ENCODE measurements at places on chromosomes 16 and 17.

GRCh38 chr16:57304169-57305061 lies 19.9 kb upstream of the PLLP start:
- no peak for DNase-seq

DNA sequence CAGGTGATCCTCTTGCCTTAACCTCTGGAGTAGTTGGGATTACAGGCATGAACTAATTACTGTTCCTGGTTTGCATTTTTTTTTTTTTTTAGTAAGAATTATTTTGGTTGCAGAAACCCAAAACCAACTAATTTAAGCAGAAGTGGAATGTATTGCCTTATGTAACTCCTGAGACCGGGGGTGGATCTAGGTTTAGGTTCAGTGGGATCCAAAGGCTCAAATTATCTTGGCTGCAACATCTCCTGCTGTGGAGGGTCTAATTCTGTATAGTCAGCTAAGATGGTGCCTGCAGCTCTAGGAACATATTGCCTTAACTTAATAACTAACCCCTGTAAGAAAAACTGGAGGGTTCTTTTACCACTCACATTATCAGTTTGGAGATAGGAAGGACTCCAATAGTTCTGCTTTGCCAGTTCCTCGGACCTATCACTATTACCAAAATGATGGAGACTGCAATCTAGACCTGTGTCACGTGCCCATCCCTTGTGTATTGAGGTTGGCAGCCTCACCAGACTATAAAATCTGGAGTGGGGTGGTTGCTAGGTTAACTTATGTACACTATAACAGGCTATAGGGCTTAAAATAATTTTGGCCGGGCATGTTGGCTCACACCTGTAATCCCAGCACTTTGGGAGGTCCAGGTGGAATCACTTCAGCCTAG lies 8.5 kb downstream of the SNTB2 start:
- DNase-seq: no peak

- DNase-seq: no peak
Observed at GRCh38 chr17:80071116-80071841, 30.1 kb upstream of the GAA start.

DNA sequence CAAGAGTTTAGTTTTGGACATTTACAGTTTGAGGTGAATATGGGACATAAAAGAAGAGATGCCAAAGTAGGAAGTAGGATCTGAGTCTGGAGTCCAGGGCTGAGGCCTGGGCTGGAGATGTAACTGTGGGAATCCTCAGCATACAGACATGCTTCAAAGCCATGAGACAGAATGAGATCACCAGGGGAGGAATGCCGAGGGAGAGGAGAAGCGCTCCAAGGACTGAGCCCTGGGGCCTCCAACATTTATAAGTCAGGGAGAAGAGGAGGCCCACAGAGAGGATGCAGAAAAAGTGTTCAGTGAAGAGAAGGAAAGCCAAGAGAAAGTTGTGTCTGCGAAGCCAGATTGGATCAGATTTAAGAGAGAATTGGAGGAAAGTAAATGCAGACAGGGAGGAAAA lies 277.5 kb upstream of the MYOCD start:
- no peak for DNase-seq

DNA sequence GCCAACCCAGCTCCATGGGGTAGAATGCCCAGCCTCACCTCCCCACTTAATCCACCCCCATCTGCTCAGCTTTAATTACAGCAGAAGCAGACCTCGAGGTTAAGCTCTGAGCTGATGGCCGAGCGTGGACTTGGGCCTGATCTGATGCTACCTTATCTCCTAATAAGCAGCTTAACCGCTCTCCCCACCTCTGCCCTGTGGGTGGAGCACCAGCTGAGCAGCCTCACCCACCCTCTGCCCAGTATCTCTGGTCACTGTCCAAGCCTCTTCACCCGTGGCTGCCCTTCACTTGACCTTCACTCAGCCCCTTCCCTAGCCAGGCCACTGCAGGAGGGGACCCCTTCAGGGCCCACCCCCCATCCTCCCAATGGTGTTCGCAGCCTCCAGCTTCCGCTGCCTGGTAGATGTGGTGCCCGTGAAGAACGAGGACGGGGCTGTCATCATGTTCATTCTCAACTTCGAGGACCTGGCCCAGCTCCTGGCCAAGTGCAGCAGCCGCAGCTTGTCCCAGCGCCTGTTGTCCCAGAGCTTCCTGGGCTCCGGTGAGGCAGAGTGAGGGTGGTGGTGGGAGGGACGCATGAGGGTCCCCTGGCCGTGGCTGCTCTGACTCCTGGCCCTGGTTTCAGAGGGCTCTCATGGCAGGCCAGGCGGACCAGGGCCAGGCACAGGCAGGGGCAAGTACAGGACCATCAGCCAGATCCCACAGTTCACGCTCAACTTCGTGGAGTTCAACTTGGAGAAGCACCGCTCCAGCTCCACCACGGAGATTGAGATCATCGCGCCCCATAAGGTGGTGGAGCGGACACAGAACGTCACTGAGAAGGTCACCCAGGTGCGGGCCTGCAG lies 6.8 kb downstream of the KCNH6 start:
- no peak for DNase-seq

GRCh38 chr17:42579794-42580551 lies 2.4 kb upstream of the PSMC3IP start:
- DNase-seq: no peak

- no peak for DNase-seq
Observed at GRCh38 chr17:9020096-9020823, 1.1 kb upstream of the NTN1 start.

DNA sequence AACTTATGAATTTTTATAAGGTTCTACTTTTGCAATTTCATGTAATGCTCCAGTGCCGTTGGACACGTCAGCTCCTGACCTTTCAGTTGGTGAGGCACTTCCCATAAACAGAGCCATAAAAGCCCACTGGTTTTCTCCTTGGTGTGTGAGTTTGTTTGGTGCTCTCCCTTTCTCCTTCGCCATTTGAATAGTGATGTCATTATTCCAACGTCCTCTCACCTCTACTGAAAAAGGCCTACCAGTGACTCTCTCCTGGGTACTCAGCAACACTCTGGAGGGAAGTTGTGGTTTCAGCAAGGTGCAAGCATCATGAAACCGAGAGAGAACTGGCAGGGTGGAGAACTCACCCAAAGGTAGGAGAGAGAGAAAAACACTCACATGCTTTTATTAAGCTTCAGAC lies 29.6 kb upstream of the HNF1B start:
- DNase-seq: no peak

All from kidney capillary endothelial cell (primary cell).